ENCODE measurements at places on chromosomes 2 and 18.
A peak's percentile ranks its signal among the peaks of the same experiment; 100 is the strongest.

DNA sequence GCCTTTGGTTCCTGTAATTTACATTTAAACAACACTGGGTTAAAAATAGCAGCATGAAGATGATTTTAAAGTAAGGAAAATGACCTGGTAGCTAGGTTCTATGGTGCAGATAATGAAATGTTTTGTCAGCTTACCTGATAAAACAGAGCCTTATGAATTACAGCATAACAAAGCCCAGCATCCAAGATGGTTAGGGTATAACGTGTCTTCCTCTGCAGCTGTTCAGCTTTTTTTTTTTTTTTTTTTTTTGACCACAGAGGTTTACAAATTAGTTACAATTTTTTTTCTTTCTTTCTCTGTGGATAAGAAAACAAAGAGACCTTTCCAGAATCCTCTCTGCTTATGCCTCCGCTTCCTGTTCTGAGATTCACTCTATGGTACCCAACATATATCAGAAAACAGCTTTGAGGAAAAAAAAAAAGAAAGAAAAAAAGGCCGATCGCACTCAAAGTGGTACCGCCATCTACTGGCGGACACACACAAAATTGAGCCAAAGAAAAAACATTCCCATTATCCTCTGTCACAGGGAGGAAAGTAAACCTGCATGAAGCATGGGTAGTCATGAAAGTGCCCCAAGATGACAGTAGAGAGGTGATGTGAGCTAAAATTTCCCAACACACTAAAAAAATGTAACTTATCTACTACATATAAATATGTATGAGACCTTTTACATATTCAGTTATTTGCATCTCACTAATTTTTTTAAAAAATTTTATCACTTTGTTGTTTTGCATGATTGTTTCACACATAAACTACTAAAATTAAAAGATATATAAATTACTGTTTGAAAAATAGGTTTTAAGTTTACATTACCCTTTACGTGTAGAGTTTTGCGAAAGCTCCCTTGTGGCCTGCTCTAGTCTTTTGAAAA, at the start of gene SCN3A:
Gene SCN3A (minus strand): TSS at position 362 of the 871 bp plus-strand sequence. CDS start 27,656 bp downstream, outside the sequence.
- peak; percentile 27 for DNase-seq

- DNase-seq = no peak
Measured at GRCh38 chr2:16374671-16375070, 291.0 kb downstream of the CYRIA start.

DNA sequence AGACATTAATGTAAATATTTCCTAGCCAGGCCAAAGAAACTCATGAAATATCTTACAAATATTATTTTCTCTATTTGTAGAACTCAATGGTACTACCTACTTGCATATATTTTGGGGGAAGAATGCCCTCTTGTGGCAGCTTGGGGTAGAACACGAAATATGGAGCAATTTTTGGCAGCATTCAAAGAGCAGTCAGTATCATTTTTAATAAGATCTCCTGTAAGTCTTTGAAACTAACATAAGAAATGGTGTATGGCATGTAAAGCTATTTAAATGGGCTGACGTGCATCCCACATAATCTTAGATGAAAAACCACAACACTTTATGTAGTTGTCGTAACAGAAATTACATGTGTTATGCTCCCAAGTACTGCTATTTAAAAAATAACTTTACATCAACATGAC, 62.3 kb upstream of the CCDC195 start:
- peak; percentile 55 for DNase-seq

DNA sequence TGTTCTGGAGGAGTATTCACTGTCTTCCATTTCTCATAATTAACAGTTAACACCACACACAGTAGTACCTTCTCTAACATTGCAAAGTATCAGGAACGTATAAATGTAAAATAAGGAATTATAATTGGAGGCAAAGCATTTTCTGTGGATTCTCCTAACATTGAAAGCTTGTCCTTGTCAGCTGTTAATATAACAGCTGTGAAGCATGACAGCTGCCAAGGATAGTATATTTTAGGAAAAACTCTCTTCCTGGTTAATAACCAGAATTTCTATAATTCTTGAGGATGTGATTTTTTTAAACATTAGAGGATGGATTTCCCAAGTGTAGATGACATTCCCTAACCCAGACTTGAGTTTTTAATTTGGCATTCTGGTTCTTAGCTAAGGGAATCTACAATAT, 110.3 kb downstream of the EPC2 start:
- DNase-seq = no peak

GRCh38 chr2:227655454-227655853, 11.2 kb upstream of the SCYGR5 start:
- no peak for DNase-seq

Data from body of pancreas (tissue), 4 donors.